ENCODE measurements at places on chromosomes 1 and 21. TPM values are rescaled to one million over a fixed set of nuclear protein-coding genes. Genes with fewer than 3 reads are reported as not detected.

AGMAT gene
- not detected for total RNA-seq

NUF2 gene
- 0.92 TPM for total RNA-seq

DNA sequence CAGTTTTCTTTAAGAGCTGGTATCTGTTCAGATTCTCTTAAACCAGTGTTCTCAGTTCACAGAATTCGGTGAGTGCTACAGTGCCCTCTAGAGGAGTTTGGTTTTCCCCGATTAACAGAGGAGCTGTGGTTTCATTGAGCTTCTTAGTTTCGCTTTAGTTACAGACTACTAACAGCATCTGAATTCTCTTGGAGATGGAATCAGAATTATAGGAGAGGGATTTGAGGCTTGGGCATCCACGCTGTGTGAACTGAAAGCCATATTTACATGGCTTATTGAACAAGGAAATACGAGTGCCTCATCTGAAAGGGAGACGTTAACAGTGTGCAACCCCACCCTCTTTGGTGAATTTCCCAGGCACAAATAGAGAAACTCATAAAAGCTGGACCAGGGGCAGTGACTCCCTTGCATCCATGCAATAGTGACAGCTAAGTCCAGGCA lies 202.0 kb downstream of the USH2A start:
- H3K4me1 ChIP-seq = no peaks in the 10 kb centered on the region
- no peaks in the 10 kb centered on the region for H3K27me3 ChIP-seq
- H3K27ac ChIP-seq = no peak overlapping the region
- DNase-seq = no peak

GRCh38 chr1:176177764-176178163 lies 29.3 kb downstream of the COP1 start:
- H3K4me3 ChIP-seq = no peak overlapping the region
- H3K36me3 ChIP-seq = peaks cover 38% of the 10 kb centered on the region
- no peaks in the 10 kb centered on the region for H3K27me3 ChIP-seq
- no peak overlapping the region for H3K27ac ChIP-seq
- DNase-seq = no peak

DNA sequence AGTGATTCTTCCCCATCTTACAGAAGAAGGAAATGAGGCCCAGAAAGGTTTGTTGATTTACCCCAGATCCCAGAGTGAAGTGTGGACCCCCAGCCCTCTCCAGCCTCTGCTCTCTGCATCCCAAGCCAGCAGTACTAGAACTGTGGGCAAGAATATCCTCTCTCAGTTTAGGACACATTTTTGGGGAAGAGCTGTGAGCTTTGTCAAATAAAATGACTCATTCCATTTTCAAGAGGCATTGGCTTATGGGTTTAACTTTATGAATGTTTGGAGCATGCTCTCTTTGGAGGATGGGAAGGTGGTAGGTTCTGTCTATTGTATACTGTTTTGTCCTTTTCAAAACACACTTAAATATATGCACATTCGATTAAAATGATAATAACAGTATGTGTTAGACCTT lies 70.6 kb upstream of the CNTN2 start:
- peaks cover 16% of the 10 kb centered on the region for H3K27me3 ChIP-seq
- no peaks in the 10 kb centered on the region for H3K36me3 ChIP-seq
- no peak overlapping the region for H3K4me3 ChIP-seq
- H3K4me1 ChIP-seq = no peaks in the 10 kb centered on the region
- DNase-seq = no peak

FAM151A gene
- not detected for total RNA-seq

DNA sequence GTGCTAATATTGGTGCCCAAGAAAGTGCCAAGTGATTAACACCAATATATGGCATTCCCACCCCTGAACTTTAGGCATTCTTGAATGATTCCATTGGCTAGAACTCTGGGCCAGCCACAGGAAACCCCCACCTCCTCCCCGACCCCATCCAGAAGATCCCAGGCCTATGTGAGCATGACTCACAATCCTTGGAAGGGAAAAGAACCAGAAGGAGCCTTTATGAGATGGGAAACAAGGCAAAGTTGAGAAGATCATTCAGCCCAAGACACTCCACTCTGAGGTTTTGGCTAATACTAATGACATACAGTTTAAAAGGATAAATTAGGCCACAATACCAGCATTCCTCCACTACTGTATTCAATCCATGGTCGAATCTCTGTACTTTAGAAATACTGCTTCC lies 21.8 kb downstream of the ELK4 start:
- no peak overlapping the region for H3K4me3 ChIP-seq
- H3K27me3 ChIP-seq = no peaks in the 10 kb centered on the region
- H3K27ac ChIP-seq = no peak overlapping the region
- peaks cover 29% of the 10 kb centered on the region for H3K36me3 ChIP-seq
- no peak for DNase-seq

GRCh38 chr1:204172404-204173029 lies 6.4 kb upstream of the REN start:
- DNase-seq = no peak
- no peak overlapping the region for H3K4me3 ChIP-seq

DNA sequence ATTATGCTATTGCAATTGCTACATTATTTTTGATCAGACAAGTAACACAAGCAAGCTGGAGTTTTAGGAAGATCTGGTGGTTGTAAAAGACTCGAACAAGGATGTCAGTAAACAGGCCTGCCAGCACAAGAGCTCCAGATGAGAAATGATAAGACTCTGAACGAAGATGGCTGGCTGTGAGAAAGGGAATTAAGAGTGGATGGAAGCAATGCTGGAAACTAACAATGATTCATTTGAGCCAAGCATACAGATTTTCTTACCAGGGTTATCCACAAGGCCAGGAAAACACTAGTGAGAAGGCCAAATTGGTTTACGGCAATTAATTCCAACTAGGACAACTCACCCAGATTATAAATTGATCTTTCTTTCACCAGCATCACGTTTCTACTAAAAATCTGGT lies 54.2 kb downstream of the NRIP1 start:
- H3K4me3 ChIP-seq = no peak overlapping the region
- no peak overlapping the region for H3K27ac ChIP-seq
- no peaks in the 10 kb centered on the region for H3K36me3 ChIP-seq
- H3K27me3 ChIP-seq = no peaks in the 10 kb centered on the region
- peaks cover 3% of the 10 kb centered on the region for H3K4me1 ChIP-seq

All from lower lobe of right lung (tissue), 2 donors.